ENCODE measurements at places on chromosomes 12 and 14.
A peak's percentile ranks its signal among the peaks of the same experiment; 100 is the strongest.

DNA sequence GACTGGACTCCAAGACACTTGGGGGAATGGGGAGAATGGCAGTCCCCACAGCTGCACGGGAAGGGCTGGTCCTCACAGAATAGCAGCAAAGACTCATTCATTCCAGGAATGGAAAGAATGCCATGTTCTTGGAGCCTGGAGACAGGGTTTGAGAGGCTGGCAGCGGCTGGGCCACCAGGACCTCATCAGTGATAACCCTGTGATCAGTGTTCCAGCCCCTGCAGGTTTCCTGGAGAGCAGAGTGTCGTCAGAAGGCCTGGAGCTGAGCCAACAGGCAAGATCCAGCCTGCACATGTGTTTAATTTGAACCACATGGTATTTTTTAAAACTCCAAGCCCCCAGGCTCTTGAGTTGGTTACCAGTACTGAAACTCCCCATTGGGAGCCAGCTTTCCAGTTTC is 11.3 kb downstream of the BDKRB1 start:
- peak; percentile 50 for DNase-seq

GRCh38 chr12:106174876-106175275 is 36.1 kb upstream of the NUAK1 start:
- DNase-seq = no peak

- DNase-seq = no peak
These were observed 58.7 kb upstream of the G2E3 start for GRCh38 chr14:30500222-30500621.

DNA sequence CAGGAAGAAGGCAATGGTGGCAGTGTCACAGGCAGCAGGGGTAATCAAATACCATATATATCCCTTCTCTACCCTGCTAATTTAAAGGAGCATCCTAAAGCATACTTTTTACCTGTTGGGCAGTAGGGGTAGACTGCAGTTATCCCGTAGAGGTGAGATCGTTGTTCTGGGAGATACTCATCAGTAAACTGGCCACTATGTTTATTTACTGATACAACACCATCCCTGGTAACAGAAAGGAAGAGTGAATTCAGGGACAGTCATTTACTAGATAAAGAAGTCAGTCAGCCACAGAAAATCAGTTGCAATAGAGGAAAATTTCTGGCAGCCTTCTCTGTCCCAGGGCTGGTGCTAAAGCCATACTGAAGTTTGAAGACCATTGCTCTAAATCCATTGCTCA is 16.3 kb downstream of the RTRAF start:
- no peak for DNase-seq

DNA sequence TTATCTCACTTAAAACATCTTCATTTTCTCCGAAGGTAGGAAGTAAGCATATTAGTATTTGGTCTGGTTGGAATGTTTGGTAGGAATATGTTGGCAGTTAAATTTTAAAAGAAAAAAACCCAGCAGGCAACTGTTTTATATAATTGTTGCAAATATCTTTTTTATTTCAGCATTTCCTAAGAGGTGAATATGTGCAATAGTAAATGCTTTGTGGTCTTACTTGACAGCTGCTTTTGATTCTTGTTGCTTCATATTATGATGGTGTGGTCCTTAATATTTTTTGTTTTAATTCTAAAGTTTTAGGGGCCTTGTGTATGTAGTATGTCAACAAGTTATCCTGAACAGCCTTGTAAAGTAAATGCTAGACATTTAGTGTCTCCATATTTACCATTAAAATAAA is 6.3 kb downstream of the TRAFD1 start:
- DNase-seq = no peak

DNA sequence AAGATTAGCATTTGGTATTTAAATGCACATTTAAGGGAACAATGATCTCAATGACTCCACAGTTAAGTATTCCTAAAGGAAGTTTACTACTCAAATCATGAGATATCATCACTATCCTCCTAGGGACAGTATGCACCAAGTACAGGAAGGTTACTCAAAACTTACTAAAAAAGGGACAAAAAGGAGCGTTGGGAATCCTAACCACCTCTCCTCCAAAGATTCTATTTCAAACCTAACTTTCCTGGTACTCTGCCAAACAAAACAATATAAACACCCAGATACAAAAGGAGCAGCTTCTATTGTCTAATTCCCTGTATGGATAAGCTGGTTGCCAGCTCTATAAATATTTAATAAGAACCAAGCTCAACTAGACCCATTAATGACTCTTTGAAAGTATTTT is 377.7 kb downstream of the NUAK1 start:
- peak; percentile 31 for DNase-seq

GRCh38 chr14:73610687-73611086 is 1.6 kb upstream of the ACOT6 start:
- peak; percentile 10 for DNase-seq

- DNase-seq = no peak
These were observed 114.5 kb downstream of the PHLDA1 start for GRCh38 chr12:75917083-75917482.

DNA sequence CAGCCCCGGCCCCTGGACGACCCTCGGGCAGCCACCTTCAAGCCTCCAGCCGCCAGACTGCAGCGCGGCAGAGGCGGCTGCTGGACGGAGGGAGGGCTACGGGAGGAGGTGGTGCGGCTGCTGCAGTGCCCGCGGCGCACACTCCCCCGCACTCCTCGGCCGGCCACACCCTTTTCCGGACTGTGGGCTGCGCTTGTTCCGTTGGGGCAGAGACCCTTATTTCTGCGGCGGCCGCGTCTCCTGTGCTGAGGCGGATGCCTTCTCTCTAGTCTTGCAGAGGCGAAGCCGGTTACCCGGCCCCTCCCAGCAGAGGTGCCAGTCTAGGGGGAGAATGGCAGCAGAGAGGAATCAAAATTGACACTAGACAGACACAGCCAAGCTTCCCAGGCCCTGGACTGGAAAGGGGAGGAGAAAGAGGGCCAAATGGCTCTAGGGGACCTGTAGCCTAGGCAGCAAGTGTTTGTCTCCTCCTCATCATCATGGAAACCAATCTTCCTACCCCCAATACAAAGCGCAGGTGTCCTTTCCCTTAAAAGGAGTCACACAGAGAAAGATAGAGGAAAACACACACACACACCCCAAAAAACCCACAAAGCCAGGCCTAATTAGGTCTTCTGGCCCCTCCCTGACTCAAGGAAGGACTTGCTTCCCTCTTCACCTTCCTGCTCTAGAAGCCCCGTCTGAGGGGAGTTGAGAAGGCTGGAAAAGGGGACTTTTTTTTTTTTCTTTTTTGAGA is 1.3 kb downstream of the ESYT1 start:
- peak; percentile 35 for DNase-seq

- no peak for DNase-seq
These were observed 27.2 kb downstream of the KRT80 start for GRCh38 chr12:52164624-52165023.

GRCh38 chr12:46915082-46915481 is 89.3 kb upstream of the SLC38A4 start:
- peak; percentile 87 for DNase-seq

GRCh38 chr14:55052269-55052930 is 953 bp downstream of the MAPK1IP1L start:
- peak; percentile 38 for DNase-seq

DNA sequence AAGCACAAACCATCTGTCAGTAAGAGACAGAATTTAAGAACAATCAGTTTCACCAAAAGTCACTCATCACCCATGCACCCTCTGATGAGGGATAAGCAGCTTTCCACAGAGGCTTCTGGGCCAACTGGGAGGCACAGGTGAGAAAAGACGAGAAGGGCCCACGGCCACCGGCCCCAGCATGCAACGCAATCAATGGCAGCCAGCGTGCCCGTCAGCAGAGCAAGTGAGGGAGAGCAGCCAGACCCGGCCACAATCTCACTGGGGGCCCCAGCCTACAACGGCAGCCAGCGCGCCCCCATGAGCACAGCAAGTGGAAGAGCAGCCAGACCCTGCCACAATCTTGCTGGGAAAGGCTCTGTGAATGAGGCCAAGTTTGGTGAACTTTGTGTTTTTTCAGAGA is 13.3 kb downstream of the ANKLE2 start:
- DNase-seq = no peak

GRCh38 chr12:93317227-93317626 is 60.5 kb upstream of the NUDT4 start:
- DNase-seq = no peak

DNA sequence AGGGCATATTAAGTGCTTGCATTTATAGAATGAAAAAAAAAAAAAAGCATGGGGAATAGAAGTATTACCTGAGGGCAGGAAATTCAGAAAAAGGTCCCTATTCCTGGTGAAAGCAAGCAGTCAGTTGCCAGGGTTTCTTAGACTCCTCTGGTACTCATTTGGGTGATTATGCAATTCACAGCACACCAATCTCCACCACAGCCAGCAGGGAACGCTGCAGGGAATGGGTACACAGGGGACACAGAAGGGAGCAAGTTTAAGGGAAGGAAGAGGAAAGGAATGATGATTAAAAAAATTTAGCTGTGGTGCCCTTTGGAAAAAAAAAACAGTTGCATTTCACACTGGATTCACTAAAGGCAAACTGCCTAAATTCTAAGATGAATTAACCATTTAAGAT is 14.2 kb downstream of the BLTP3B start:
- DNase-seq = peak; percentile 16

- no peak for DNase-seq
These were observed 161.9 kb upstream of the PDE3A start for GRCh38 chr12:20206410-20206809.

DNA sequence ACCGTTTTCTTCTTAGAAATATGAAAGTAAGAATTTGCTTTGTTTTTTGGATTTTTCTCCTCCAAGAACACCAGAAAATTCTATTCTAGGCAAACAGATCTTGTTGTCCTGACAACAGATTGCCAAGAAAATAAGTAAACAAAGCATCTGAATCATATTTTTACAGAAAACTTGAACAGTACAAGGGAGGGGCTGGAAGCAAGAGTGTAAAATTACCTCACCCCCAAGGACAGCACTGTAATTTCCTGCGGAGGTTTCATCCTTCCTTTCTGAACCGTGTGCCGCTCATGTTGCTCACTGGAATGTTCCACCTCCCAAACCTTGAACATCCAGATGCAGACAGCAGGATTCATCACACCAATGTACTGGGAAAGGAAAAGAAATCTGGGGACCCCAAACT is 5.4 kb upstream of the CAMKK2 start:
- DNase-seq = no peak

GRCh38 chr14:77988096-77988870 is 181.9 kb upstream of the NRXN3 start:
- DNase-seq = no peak

DNA sequence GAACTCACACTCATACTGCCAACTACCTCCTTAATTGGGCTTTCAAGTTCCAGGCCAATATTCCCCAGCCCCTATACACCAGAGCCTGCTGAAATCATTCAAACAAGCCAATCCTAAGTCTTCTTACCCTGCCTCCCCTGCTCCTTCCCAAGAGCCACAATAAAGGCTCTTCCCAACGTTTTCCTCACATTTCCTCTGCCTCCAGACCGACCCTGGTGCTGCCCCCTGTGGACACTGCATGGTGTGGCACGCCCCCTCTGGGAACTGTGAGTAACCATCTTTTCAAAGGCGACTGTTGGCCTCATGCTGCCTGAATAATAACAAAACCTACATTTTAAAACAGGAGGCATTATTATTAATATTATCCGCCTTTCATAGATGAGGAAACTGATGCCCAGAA is 111.6 kb upstream of the NOS1 start:
- no peak for DNase-seq

DNA sequence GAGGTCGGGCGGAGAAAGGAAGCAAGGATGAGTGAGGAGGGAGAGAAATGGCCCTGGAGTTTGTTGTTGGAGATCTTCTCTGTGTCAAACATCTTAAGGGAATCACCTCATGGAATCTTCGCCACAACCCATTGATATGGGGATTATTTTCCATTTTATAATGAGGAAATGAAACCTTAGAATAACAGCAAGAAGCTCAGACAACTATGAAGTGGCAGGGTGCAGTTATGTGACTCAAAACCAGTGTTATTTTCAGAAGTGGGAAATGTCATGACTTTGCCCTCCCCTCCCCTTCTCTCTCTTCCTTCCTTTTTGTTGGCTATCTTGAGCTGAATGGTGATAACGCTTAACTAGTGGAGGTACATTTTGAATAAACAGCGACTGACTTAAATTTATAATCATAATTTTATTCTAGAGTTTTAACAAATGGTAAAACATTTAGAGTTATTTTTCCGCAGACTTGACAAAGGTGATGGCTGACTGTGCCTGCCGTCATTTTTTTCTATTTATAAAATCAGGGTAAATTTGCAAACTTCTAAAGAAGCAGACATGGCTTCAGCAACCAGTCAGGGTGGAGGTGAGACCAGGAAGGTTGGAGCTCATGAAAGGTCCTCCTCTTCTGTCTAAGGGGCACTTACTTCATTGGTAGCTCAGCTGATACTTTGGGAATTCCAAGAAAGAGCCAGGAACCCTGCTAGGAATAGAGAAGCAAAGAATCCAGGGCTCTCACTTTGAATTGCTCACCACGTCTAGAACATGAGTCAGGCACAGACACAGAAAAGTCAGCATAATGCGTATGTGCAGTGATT is 232.4 kb downstream of the RGS6 start:
- DNase-seq = no peak

DNA sequence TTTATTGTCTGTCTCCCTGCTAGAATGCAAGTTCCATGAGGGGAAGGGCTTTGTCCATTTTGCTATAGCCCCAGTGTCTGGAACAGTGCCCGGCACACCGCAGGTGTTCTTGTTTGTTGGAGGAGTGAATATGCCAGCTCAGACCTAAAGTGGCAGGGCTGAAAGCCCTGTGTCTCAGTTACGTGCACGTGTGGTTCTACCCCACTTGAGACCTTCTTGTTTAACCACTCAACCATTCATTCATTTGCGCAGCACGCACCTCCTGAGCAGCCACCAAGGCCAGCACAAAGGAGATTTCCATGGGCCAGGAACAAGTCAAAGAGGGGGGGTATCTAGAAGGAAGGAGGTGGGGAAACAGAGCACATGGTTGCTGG is 338.0 kb upstream of the FKBP4 start:
- no peak for DNase-seq

DNA sequence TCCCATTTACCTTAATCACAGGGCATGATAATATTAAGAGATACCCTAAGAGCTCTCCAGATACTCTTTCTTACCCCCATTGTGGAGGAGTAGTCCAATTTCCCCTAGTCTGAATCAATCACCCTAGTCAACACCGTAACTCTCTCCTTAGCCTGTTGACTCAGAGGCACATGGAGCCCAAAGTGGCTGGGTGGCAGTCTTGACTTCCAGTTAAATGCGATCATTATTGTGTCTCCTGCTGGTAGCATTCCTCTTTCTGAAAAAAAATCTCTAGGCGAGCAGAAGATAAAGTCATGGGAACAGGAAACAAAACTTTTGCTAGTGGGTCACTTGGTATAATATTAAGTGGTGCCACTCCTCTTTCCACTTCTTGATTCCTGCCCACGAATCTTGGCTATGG is 46.4 kb downstream of the EMP1 start:
- no peak for DNase-seq

DNA sequence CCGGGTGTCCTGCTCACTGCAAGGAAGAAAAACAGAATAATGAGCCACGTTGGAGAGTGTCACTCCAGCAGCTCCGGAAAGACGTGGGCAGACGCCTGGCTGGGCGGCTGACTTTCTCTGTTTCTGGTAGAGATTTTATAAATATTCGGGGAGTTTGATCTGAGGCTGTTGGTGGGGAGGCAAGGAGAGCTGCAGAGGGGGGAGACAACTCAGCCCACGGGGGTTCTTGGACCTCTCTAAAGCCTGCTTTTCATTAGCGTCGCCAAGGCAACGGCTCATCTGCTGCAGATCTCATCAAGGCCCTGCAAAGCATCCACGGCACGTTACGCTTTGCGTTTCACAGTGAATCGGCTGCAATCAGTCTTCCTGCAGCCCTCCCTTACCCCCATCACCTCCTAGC is 207.2 kb downstream of the ZFP36L1 start:
- DNase-seq = peak; percentile 56

All from astrocyte of the spinal cord (primary cell).